Activated T-helper 2 cell treated with anti-CD3 and anti-CD28 coated beads, Interferon-gamma antibody, Interleukin-2, Interleukin-4, amounts not matched to agents 10 μg/mL and 5 μg/mL and 100 μg/mL, durations not matched to agents 14 hours and 24 hours and 36 hours (primary cell): ENCODE measurements at places on chromosomes 5 and 9. TPM values are rescaled to one million over a fixed set of nuclear protein-coding genes. Genes with fewer than 3 reads are reported as not detected.

Gene ZFP37
- 0.21 and 0.30 TPM in 2 replicates for total RNA-seq

GRCh38 chr5:83562791-83563557, 91.4 kb downstream of the VCAN start:
- no peak overlapping the region for H3K4me3 ChIP-seq
- H3K27me3 ChIP-seq: peaks cover 18% of the 10 kb centered on the region
- DNase-seq: no peak
- peaks cover under 1% of the 10 kb centered on the region for H3K4me1 ChIP-seq
- H3K36me3 ChIP-seq: no peaks in the 10 kb centered on the region

GRCh38 chr5:73278693-73279092, 105.7 kb downstream of the TMEM174 start:
- H3K27ac ChIP-seq: no peak overlapping the region
- H3K36me3 ChIP-seq: no peaks in the 10 kb centered on the region
- H3K27me3 ChIP-seq: peaks cover 32% of the 10 kb centered on the region
- H3K4me3 ChIP-seq: no peak overlapping the region
- no peaks in the 10 kb centered on the region for H3K4me1 ChIP-seq

DNA sequence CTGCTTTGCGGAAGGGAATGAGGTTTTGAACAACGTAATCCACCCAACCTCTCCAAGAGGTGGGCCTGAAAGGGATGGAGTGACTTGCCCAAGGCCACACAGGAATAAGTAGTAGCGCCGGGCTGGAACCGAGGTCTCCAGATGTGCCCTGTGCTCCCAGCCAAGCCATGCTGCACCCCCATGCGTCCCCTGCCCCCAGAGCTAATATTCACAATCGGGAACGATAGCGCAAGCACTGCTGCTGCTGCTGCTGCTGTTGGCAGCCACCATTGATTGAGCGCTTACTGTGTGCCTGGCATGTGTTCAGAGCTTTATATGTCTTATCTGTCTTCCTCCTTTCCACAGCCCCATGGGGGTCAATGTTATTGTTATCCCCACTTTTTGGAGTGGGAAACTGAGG, 43.9 kb downstream of the AMBP start:
- H3K27me3 ChIP-seq: no peaks in the 10 kb centered on the region
- H3K27ac ChIP-seq: no peak overlapping the region
- DNase-seq: no peak

GRCh38 chr5:60636644-60637043, 63.3 kb downstream of the DEPDC1B start:
- H3K27ac ChIP-seq: no peak overlapping the region
- no peak overlapping the region for H3K4me3 ChIP-seq
- no peaks in the 10 kb centered on the region for H3K27me3 ChIP-seq
- no peak for DNase-seq
